Vagina (tissue), 2 donors: ENCODE measurements at places on chromosomes 2 and 18. TPM values are rescaled to one million over a fixed set of nuclear protein-coding genes. Genes with fewer than 3 reads are reported as not detected.

GRCh38 chr18:35127201-35127600 lies 86.0 kb downstream of the MAPRE2 start:
- DNase-seq: no peak

DNA sequence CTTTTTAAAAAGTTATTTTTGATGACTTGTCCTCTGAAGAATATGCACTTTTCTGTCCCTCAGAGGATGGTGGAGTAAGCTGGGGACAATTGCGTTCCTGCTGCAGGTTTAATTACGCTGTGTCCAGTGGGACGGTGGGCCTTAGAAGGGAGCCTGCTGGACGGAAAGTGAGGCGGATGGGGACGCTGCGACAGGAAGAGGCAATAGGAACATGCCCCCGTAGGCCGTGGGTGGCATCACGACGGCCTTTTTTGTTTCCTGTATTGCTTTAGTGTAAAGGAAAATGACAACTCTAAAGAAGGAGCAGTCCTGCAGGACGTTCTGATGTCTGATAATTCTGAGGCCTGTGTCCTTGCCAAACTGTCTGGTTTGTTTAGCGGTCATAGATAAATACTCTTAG lies 121.6 kb downstream of the NFATC1 start:
- DNase-seq: no peak

DNA sequence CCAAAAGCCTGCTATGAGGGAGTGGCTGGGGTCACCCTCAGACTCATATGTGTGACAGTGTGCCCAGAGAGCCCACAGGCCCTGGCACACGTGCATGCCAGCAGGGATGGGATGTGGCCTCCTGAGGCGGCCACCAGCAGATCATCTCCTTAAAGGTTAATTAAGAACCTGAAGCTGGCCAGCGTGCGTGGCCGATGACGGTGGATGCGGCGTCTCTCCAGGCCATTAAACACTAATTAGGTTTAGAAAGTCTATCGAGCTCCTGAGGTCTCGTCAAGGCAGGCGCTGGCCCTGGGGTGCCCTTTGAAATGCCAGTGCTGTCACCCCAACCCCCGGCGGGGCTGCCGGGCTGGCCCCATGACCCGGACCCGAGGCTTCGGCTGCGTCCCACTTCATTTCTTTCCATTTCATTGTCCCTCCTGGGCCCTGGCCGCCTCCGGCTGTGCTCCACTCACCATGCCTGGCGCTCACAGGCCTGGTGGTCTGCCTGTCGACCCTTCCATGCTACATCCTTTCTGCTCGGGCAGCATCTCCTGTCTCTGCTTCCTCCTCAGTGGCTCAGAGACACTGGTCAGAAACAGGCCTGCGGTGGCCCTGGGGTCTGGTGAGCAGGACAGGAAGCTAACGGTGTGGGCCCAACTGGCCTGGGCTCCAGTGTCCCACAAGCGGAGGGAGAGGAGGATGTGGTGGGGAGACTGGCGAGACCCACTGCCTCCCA lies 228.9 kb downstream of the CELF4 start:
- DNase-seq: no peak

DNA sequence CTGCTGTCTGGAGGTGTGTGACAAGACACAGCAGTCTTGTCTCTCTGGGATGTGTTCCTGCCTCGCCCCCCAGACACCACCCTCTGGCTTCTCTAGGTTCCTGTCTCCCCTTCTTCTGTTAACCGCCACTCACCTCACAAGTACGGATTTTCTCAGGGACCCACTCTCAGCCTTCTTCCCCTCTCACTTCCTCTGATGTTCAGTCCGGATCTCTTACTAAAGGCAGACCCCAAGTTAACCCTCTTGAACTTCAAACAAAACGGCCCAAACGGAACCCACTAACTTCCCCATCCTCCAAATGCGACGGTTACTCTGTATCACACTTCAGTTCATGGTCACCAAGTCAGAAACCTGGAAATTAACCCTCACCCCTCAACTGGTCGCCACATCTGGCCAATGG lies 32.0 kb downstream of the B4GALT6 start:
- no peak for DNase-seq

GRCh38 chr2:1970341-1970740 lies 226.0 kb upstream of the PXDN start:
- peak; percentile 82 for DNase-seq

Gene HJURP
- total RNA-seq: 2.2 TPM

GRCh38 chr2:2848198-2848597 lies 517.1 kb upstream of the MYT1L start:
- no peak for DNase-seq

- DNase-seq: no peak
Observed at GRCh38 chr2:14927021-14927564, 294.6 kb downstream of the LRATD1 start.

DNA sequence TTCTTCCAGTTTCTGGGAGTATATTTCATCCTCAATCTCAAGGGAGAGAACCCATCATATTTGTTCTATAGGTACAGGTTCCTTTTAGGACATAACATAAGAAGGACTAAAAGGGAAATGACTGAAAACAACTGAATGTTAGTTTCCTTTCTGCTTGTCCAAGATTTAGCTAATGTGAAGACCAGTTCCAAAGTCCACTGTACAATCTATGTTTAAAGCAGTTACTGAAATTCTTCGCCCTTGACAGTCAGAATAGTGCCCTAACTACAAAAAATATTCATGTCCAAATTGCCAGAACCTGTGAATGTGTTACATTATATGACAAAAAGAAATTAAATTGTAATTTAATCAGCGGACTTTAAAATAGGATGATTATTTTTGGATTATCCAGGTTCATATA lies 466.3 kb upstream of the SETBP1 start:
- DNase-seq: no peak

DNA sequence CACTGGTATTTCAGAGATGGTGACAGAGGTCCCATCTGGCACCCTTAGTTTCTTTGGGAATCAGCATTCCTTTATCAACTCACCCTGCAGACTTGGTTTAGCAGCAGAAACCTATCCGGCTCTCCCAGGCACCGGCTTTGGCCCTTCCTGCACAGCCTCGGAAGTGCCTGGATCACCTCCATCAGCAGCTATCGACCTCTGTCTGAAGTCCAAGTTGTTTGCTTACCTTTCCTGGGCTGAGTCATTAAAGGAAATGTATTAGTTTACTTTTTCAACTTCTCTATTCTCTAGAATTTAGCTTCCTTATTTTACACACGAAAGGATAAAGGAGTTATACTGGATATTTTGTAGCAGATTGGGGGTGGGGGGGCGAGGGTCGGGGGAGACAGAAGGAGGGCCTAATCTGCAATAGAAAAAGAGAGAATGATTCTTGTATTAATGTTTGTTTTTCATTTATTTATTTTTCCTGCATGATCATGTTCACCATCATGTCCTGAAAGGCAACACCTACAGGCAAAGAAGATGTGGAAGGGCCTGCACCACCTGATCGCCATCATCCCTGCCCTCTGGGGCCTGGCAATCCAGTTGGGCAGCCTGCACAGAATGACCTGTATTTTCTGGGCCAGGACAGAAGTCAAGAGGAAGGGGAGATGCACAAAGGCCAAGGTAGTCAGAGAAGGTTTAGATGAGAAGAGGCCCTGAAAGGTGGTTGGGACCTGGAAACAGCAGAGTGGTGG lies 22.1 kb upstream of the MAT2A start:
- DNase-seq: no peak

DNA sequence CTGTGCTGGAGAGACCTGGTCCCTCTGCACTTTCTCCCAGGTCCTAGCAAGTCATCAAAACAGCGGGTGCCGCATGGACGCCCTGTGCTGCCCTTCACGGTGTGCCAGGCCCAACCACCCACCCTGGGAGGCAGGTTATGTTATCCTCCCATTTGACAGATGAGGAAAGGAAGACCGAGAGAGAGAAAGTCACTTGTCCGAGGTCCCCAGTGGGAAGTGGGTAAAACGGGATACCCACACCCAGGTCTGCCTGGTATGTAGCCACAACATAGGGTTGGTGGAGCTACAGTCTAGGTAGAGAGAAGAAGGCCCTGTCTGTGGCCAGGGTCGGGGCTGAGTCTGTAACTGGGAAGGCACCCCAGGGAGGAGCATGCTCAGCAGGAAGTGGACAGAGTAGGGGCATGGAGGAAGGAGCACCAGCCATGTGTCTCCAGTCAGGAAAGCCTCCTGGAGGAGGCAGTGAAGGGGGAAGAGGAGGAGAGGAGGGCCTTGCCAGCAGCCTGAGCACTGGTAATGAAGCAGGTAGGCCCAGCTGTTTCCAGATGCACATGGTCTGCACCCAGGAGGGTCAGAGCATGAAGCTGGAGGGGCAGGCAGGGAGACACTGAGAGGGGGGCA lies 98.4 kb downstream of the ZFP36L2 start:
- peak; percentile 85 for DNase-seq

DNA sequence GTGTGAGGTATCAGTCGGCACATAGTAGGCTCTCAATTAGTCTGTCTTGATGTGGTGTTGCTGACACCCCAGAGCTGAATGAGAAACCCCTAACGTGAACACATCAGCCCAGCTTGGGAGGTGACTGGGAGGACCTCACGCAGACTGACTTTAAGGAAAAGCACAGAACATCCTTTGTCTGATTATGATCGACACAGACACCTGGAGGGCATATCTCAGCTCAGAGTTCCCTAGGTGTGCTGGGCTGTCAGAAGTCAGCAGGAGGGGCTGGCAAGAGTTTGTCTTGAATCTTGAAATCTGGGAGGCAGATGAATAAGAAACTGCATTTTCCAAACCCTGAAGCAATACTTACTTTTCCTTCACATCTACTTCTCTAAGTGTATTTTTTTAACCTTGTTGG lies 16.8 kb upstream of the MYCN start:
- DNase-seq: no peak

Gene INHA
- 0.74 TPM for total RNA-seq

Gene PRKAG3
- not detected for total RNA-seq

Gene DIPK1C
- total RNA-seq: not detected

- DNase-seq: no peak
Observed at GRCh38 chr2:26942543-26943295, 27.7 kb upstream of the MAPRE3 start.

Gene CACNB4
- 4.9 TPM for total RNA-seq

Gene PROC
- not detected for total RNA-seq

GRCh38 chr2:128449226-128450061 lies 130.8 kb upstream of the HS6ST1 start:
- DNase-seq: peak; percentile 78

Gene HOXD13
- total RNA-seq: 15.7 TPM

Gene PTH2R
- not detected for total RNA-seq

- DNase-seq: no peak
Observed at GRCh38 chr2:154428022-154428421, 270.5 kb upstream of the KCNJ3 start.

GRCh38 chr2:54709336-54709809 lies 14.1 kb upstream of the EML6 start:
- no peak for DNase-seq

DNA sequence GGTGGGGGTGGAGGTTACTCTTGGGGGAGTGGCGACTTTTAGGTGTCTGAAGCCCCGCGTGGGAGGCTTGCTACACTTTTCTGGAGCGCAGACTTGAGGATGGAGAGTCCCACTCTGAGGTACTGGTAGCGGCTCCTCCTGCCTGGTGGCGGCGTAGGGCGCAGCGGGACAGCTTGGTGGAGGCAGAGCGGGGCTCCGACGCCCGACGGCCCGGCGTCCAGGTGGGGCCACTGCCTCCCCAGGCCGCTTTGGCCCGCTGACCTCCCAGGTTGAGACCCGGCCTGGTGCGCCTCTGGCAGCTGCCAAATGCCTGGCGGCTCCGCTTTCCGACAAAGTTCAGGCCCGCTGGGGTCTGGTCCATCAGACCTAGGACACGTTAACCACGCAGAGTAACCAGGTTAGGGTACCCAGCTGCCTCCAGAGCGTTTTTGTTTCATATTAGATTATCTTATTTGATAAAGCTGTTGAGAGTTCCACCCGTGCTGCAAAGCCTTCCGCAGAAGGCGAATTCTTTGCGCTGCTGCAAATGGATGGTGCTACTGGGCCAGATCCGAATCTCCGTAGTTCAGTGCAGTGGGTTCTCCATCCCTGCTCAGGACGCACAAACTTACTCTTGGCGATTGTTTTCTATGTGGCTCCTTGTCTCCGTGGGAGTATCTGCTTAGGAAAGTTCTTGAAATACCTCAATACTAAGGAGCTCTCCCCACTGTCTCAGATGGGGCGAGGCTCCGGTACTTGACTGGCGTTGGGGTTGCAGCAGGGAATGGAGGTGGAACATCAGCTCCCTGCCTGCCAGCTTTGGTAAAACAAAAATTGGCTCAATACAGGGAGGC lies 405.9 kb downstream of the XIRP2 start:
- DNase-seq: no peak

Gene FRZB
- total RNA-seq: 3.9 TPM

GRCh38 chr2:204483608-204484081 lies 61.6 kb upstream of the PARD3B start:
- DNase-seq: no peak

DNA sequence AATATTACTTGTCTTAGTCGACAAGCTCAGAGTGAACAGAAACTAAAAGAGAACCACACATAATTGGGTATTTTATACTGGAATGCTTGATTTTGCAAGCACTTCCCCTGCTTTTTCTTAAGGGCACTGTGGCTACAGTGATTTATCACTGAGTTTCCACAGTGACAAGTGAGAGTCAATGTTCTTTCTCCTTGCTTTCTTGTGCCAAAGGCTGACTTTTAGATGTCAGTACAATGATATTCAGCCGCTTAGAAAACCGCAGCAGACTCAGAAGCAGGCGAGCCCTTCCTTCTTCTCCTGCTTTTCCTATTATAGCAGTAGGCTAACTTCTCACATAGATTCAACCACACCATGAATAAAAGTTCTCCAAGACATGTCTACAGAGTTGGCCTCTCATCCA lies 1603.6 kb upstream of the NXPH2 start:
- DNase-seq: no peak

DNA sequence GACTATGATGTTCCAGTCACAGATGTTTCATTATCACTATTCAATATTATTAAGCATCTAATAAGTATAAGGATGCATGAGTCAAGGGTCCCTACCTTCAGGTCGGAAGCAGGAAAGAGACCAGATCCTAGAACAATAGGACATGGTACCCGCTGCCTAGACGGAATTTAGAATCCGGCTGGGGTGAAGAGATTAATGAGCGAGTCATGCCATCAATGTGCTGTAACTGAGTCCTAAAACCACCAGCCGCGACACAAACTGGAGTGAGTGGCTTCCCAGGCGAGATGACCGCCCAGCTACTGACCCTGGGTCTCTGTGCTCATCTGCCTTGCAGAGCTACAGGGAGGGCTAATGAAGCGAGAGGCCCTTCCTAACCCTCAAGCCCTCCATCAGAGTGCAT lies 73.6 kb downstream of the DNMT3A start:
- DNase-seq: no peak

GRCh38 chr18:31100436-31101182 lies 1.6 kb downstream of the DSC2 start:
- DNase-seq: no peak

DNA sequence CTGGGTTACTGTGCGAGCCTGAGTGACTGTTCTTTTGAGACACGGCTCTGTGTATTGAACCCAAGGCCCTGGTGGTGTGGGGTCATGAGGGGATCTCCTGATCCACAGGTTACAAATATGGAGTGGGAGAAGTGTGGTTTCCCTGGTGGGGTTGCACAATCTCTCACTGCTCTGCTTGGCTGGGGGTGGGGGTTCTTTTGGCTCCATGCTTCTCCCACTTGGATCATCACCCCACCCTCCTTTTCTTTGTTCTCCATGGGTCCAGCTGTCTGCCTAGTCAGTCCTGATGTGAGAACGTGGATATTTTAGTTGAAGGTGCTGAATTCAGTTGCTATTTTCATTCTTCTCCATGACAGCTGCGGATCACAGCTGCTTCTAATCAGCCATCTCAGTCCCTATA lies 37.8 kb downstream of the AGPS start:
- DNase-seq: no peak

Gene GAREM1
- total RNA-seq: 15.7 TPM

Gene MYOM1
- 1.2 TPM for total RNA-seq

GRCh38 chr18:58378411-58379379 lies 250.2 kb downstream of the ALPK2 start:
- no peak for DNase-seq
